ENCODE measurements at places on chromosomes 16 and 17.

DNA sequence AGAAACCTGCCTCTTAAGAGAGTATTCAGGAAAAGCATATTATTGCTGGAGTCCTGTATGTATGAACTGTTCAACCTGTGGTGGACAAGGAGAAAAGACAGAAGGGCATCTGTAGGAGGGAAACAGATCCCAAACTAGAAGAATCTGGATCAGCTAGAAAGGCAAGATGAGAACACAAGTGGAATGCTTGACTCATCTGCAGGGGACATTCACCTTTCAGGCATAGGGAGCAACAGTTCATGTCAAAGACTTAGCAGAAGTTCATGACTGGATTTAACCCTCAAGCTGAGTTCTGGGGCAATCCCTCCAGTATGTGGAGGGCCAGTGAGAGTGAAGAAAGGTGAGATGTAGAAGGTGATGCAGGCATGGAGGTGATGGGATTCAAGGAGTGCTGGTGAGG lies 135.9 kb upstream of the DYNLRB2 start:
- DNase-seq: no peak

- DNase-seq: no peak
These were observed 76.8 kb downstream of the MPRIP start for GRCh38 chr17:17119106-17119505.

DNA sequence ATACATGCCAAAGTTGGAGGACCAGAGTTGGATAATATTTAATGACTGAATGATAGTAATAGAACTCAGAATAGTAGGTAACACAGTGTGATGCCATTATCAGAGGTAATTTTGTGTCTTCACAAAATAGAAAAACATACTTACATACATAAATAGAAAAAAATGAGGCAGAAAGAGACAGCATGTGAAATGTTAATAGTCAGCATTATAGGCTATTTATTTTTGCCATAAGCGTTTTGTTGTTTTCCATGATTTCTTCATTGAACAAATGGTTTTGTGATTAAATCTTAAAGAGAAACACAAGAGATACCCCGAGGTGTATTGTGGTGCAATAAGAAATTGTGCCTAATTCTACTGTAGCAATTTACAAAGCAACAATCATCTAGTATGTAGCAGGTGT lies 626.3 kb downstream of the KCNJ2 start:
- DNase-seq: no peak

DNA sequence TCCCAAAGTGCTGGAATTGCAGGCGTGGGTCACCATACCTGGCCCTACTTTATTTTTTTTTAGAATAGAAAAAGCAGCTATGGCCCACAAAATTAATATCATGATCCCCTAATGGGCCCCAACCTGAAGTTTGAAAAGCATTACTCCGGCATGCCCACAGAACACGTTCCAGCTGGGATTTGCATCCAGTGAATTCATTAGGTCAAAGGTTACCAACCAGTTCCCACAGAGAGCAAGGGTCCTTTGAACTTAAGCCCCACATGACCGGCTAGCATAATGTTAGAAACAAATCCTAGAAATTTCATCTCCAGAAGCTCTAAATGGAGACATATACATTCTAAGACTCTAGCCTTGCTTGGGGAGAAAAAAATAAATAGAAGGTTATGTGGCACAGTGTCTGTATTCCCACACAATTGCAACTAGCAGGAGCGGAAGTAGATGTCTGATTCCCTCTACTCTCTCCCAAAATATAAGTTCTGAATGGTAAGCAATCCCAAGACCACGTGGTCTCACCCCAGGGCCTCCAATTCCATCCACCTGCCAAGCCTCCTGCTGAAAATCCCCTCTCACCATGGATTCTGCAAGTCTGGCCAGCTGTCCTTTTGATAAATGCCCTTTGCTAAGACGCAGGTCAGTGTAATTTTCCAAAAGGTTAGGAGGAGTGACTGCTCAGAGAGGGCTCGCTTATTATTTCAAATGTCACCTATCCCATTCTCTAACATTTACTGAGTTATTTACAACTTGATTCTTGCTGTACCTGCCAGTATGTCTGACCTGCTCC lies 395.8 kb downstream of the NPIPA8 start:
- no peak for DNase-seq

DNA sequence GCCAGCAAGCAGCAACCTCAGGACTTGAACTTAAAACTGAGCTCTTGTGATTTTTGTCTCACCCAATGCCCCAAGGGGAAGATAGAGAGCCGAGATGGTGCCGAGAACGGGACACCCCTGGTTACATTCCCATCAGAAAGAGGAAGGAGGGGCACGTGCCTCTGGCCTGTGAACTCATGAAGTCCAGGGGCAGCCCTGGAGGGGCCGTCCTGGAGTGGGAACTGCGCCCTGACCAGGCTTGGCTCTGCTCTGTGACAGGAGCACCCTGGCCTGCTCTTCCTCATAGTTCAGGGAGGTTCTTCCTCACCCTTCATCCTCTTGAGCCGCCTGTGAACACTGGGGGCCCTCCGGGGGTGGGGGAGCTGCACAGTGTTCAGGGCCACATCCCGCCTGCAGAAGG lies 130.3 kb upstream of the FOXF1 start:
- DNase-seq: no peak

GRCh38 chr17:83097831-83098230 lies 18.4 kb downstream of the METRNL start:
- DNase-seq: no peak

- no peak for DNase-seq
These were observed 14.9 kb downstream of the CEP131 start for GRCh38 chr17:81207610-81208581.

DNA sequence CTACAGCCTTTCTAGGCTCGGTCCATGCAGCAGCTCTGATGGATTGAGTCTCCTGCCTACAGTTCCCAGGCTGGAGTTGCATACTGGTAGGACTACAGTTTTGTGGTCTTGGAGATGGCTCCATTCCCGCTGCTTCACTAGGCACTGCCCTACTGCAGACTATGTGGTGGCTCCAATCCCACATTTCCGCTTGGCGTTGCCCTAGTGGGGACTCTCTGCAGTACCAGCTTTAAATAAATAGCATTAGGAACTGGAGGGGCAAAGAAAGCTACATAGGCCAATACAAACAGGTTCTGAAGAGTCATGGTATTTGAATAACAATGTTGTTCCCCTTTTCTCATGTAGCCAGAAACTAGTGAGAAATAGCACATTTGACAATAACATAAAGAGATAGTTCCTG lies 5.4 kb upstream of the GOSR2 start:
- DNase-seq: no peak

GRCh38 chr16:74726716-74727115 lies 26.1 kb upstream of the MLKL start:
- no peak for DNase-seq

- peak; percentile 38 for DNase-seq
These were observed 25.2 kb upstream of the HYDIN start for GRCh38 chr16:71255721-71256120.

GRCh38 chr16:8583199-8583598 lies 7.1 kb downstream of the TMEM114 start:
- no peak for DNase-seq

- no peak for DNase-seq
These were observed 31.9 kb upstream of the HOXB13 start for GRCh38 chr17:48760411-48760810.

DNA sequence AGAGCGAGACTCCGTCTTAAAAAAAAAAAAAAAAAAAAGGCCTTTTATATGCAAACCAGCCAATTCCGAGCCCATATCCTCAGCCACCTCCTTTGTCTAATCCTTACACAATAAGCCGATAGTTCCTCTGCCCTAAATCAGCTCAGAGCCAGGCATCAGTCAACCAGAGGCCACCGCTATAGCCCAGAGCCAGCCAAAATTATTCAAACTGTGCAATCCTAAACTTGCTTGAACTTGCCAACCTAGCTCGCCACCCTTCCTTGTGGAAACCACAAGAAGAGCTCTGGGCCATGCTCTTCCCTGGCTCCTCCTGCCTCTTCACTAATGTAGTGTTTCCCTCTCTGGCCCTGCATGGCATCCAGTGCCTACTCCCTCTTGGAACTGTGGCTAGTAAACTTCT lies 17.7 kb downstream of the ITGAL start:
- DNase-seq: no peak

- DNase-seq: peak; percentile 34
These were observed 8.0 kb downstream of the SPPL2C start for GRCh38 chr17:45852535-45853297.

- no peak for DNase-seq
These were observed 35.4 kb downstream of the SNX20 start for GRCh38 chr16:50645563-50646220.

DNA sequence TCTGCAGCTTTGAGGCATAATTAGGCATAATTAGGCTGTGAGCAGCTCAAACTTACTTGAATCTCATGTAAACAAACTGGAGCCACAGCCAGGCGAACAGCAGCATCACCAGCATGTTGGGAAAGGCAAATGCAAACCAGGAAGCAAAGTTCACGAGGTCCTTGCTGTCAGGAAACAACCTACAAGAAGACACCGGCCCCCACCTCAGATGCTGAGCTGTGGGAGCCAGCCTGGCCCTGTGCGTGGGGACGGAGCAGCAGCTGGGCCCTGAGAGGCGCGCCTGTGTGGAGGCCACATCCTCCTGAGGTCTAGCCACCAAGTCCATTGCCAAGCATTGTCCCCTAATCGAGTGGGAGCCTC lies 12.2 kb downstream of the SLC13A5 start:
- no peak for DNase-seq
